ENCODE measurements at places on chromosomes 12 and 14.

DNA sequence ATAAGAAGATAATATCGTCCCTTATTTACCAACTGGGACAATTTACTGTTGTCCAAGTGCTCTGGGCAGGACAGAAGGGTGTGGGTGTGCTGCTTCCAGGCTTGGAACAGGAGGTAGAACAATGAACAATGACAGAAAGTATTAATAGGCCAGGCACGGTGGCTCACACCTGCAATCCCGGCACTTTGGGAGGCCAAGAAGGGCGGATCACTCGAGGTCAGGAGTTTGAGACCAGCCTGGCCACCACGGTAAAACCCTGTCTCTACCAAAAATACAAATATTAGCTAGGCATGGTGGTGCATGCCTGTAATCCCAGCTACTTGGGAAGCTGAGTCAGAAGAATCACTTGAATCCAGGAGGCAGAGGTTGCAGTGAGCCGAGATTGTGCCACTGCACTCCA is 2.5 kb downstream of the IFI27 start:
- DNase-seq: no peak

DNA sequence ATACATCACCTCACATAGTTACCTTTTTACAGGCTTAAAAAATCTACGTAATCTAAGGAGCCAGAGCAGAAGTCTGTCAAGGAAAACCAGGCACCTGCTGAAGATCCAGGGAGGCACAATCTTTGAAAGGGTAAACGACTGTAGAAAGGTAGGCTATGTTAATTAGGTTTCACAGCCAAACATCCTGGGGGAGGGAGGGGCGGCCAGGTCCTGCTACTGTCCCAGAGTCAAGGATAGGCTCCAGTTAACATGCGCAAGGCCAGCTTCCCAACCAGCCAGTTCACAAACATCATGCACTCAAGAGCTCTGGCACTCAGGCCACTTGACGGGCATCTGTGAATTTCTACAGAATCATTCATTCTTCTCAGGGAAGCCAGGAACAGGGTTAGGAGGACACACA is 22.9 kb downstream of the NIN start:
- no peak for DNase-seq

GRCh38 chr12:127677537-127678131 is 589.3 kb upstream of the TMEM132C start:
- DNase-seq: no peak

DNA sequence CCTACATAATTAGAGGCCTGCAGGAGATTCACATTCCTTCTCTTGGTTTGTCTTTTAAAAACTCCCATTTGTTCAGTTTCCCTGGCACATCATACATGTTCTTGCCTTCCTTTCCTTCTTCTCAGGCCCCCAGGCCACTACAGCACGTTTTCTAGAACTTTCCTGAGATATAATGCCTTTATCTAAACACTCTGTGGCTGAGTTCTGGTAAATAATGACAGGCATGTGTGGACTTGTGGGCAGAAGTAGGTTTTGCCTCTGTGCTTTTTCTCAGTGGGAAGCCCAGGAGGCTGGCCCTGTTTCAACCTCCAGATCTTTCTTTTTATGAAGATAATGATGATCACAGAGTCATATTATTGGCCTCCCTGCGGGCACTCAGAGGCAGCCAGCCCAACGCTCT is 117.2 kb downstream of the TMX1 start:
- DNase-seq: no peak

- peak; percentile 27 for DNase-seq
Measured at GRCh38 chr12:127396734-127397133, 870.2 kb upstream of the TMEM132C start.

DNA sequence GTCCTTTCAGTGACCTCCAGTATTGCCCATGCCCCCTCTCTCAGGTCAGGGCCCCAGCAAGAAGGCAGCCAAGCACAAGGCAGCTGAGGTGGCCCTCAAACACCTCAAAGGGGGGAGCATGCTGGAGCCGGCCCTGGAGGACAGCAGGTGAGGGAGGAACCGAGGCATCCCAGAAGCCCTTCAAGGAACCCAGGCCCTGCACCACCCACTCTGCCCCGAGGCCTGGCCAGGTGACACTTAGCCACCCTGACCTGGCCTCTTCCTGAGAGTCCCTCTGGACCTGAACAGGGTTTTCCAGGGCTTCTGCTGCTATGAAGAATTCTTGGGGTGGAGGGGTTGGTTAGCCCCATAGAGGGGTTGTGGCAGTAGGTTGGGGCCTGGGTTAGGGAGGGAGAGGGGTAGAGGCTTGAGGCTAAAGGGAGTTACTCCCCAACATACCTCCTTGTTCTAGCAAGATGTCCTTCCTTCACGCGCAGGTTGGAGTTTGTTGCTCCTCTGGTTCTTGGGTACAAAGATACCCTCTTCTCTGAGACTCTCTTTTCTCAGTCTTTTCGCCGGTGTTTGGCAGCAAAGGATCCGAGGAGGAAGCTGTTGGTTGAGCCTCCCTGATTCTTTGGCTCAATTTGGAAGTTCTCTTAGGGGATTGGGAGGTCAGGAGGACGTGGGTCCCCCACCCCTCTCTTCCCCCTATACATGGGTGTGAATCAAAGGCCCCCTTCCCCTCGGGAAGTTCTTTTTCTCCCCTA is 2.1 kb downstream of the TARBP2 start:
- no peak for DNase-seq

- no peak for DNase-seq
Measured at GRCh38 chr12:94511506-94511905, 51.8 kb upstream of the CEP83 start.

DNA sequence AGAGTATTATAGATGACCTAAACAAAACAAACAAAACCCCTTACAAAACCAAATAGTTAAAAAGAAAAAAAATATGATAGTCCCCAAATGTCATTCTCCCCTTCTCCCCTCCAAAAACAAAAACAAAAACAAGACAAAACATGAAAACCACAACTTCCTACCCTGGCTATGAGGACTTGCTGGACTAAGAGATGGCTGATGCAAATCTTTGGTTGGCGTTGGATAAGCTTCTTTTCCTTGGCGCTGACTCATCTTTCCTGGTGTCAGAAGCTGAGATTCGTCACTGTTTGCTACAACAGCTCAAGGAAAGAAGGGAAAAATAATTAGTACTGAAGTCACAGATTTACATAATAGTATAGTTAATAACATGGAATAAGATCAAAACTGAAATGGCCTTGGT is 102.5 kb upstream of the BBS10 start:
- no peak for DNase-seq

- DNase-seq: no peak
Measured at GRCh38 chr14:94761997-94762377, 7.9 kb downstream of the GSC start.

DNA sequence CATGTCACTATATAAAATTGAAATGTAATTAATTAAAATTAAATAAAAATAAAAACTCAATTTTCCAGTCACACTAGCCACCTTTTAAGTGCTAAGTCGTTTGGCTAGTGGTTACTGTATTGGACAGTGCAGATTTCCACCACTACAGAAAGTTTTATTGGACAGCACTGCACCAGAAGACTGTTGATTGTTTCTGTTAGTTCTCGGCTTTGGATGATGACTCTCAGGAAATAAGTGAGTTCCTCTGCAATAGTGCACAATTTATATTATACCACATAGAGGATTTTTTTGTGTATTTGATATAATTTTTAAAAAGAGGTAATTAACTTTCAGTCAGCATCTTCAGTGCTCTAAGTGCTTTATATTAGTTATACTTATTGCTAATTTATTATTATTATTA is 52.7 kb downstream of the FAR2 start:
- no peak for DNase-seq

GRCh38 chr14:49056021-49056420 is 530.2 kb downstream of the RPS29 start:
- DNase-seq: no peak

GRCh38 chr12:98894412-98895085 is 249.5 kb downstream of the APAF1 start:
- DNase-seq: no peak

- no peak for DNase-seq
Measured at GRCh38 chr12:66108386-66108785, 22.2 kb downstream of the LLPH start.

DNA sequence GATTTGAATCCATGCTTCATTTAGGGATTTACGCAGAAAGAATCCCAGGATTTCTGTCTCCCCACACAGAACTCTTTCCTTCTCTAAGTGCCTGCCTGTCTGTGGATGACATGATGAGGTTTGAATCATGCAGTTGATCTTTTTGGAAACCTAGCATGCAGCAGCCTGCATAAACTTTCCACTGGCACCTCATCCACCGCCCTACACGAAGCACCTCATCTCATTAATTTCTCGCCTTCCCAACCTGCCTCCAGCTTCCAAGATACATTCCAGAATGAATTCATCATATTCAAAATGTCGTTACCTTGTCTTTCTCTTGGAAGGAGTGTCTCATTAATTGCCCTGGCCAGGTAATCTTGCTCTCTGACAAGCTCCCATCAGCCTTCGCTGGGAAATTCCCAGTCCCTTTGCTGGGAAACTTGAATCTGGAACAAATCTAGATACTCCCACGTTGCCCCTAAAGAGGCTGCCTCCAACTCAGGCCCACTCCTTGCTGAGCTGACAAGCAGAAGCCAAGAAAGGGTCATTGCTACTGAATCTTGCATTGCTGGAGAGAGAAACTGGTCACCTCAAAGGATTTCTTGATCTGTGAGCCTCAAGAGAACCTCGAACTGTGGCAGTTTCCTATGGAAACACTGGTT is 48.2 kb downstream of the SERPINA3 start:
- peak; percentile 61 for DNase-seq

- DNase-seq: no peak
Measured at GRCh38 chr12:57874166-57875108, 27.9 kb upstream of the CTDSP2 start.

- DNase-seq: no peak
Measured at GRCh38 chr14:88430976-88431375, 45.5 kb downstream of the SPATA7 start.

- no peak for DNase-seq
Measured at GRCh38 chr12:10075451-10075850, 23.3 kb downstream of the CLEC1A start.

DNA sequence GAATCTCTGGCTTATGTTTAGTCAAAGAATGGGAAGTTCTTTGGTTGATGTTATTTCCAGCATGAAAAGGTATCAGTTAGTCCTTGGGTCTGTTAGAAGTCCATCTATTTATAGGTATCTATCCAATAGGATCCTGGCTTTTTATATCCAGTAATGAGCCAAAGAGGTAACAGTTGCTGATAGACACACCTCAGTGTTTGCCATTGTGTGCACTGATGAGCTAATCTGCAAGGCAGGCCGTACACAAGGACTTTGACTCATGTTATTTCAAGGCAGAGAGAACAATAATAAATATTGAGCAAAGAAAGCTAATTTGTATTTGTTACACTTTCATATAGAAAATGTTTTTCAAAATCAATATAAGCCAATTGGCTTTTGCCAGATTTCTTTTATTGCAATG is 56.4 kb downstream of the GLT1D1 start:
- DNase-seq: no peak

GRCh38 chr12:46533723-46534122 is 161.2 kb upstream of the SLC38A2 start:
- no peak for DNase-seq

- DNase-seq: no peak
Measured at GRCh38 chr12:85448548-85449139, 168.6 kb downstream of the ALX1 start.

- no peak for DNase-seq
Measured at GRCh38 chr12:100293017-100293416, 26.0 kb downstream of the SCYL2 start.

GRCh38 chr14:103143506-103143905 is 20.2 kb downstream of the TNFAIP2 start:
- no peak for DNase-seq

DNA sequence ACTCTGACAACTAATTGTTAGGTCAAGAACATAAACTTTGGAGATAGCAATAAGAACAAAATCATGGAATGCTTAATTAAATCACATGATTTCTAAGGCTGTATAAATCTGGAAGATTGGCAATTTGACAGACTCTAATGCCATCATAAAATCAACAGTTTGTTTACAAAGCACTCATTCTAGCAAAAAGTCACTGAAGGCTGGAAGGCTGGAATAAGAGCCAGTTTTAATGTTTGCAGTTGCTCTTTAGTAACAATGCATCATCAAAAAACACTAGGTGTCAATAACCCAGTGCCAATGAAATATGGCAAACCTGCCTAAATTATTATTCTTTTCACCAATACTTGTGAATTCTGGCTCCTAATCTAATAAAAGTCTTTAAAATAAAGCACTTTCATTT is 65.0 kb downstream of the NUMB start:
- no peak for DNase-seq

GRCh38 chr12:452667-453210 is 7.0 kb upstream of the B4GALNT3 start:
- no peak for DNase-seq

- no peak for DNase-seq
Measured at GRCh38 chr14:42222924-42223471, 616.3 kb downstream of the LRFN5 start.

- DNase-seq: no peak
Measured at GRCh38 chr12:118981285-118982211, at the start of gene SRRM4. SRRM4 (plus strand) TSS chr12:118981541; CDS start chr12:118981883, 342 bp downstream.

DNA sequence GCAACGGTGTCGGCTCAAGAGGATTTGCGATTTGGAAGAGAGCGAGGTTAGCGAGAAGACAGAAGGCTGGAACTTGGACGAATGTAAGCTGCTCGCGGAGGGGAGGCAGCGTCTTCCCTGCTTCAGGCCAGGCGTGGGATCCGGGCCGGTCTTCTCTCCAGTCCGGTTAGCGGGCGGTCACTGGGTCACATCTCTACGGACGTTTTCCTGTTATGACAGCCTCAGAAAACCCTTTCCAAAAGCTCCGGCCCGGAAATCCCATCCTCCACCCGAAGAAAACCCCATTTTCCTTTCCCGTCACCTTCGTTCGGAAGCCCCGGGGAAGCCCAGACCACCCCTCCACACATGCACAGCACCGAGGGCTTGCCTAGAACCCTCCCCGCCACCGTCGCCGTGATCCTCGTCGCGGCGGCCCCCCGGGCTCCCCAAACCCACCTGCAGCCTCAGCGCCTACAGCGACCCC is 268 bp downstream of the NDUFB1 start:
- DNase-seq: no peak

DNA sequence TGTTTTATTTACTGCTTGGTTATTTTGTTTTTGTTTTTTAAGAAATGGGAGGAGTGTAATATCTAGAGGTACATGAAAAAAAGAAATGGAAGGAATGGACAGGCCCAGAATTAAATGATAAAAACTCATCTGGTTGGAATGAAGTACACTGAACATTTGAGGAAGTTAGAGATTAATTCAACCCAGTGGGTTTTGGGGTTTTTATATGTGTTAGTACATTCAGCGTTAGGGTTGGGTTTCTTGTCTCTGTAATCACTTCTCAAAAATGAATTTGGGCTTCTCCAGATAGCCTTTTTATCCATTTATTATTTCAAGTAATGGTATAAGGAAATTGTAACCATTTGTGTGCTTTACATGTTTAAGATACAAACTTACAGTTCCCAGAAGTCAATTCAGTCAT is 19.5 kb upstream of the NUP107 start:
- DNase-seq: no peak

DNA sequence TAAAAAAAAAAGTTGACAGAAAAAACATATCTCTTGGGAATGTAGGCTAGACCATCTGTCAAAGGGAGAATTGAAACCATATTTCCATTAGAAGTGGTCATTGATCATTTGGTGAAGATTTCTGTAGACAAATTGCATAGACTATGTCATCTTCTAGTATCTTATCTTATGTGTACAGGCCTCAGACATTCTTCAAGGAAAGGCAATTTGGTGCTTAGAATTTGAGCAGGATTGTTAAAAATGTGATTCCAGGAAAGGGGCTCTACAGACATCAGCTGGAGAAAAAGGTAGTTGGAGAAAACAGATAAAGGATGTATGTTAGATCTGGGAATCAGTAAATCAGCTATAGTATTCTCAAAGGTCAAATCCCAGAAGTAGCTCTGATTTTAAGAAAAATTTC is 627.1 kb downstream of the TMTC2 start:
- DNase-seq: no peak
